ENCODE measurements at places on chromosomes 12 and 14. TPM values are rescaled to one million over a fixed set of nuclear protein-coding genes. Genes with fewer than 3 reads are reported as not detected.
A peak's percentile ranks its signal among the peaks of the same experiment; 100 is the strongest.

- DNase-seq, result no peak
Measured at GRCh38 chr14:56199095-56199981, 81.1 kb downstream of the PELI2 start.

DNA sequence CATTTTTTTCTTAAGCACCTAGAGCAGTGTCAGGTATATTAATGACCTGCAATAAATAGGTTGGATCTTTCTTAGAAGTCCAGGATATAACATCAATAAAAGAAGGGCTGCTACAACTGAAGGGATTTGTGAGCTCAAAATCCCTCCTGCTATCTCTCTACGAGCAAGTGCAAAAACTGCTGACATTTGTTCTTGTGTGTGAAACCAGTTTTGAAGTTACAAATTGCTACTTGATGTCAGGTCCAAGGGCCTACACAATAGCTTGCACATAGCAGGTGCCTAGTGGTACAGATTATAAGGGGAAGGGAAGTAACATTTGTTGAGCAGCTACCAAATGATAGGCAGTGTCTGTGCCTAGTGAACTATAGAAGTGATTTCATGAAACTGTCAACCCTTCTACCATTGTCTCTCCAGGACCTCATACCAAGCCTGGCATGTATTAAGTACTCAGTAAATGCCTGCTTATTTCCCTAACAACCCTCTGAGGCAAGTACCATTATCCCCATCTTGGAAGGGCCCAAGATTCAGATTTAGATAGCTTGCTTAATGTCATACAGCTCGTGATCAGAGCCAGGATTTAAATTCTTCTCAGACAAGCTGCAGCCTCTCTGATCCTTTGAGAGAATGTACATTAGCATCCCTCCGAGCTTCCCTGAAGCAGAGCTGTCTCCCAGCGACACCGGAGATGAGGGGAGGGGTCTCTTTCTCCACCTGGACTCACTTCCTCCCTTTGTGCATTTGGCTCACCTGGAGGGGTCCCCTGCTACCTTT, 300.3 kb downstream of the ZFP36L1 start:
- DNase-seq, result no peak

GRCh38 chr12:116318576-116319232, 41.2 kb upstream of the MED13L start:
- DNase-seq, result no peak

DNA sequence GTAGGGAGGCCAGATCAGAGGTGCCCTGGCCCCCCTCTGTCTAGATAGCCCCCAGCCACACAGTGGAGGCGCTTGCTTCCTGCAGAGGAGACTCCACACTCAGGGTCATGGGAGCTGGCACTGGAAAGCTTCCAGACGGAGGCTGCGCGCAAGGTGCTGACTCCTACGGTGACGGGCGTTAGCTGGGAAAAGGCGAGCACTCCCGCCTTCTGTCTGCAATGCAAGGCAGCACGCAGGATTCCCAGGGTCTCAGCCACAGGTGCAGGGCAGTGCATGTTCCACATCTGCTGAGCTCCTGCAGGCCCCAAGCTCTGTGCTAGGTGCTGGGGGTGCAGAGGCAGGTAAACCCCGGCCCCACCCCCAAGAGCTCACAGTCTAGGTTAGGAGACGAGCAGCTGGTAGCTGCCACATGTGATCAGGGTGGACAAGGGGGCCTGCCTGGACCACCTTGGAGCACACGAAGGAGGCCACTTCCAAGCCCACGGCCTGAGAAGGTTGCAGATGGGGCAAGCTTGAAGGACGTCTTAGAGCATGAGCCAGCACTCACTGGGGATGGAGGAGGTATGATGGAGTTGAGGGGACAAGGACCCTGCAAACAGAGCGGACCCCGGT, 310.9 kb upstream of the DIO3 start:
- DNase-seq, result peak; percentile 35

DNA sequence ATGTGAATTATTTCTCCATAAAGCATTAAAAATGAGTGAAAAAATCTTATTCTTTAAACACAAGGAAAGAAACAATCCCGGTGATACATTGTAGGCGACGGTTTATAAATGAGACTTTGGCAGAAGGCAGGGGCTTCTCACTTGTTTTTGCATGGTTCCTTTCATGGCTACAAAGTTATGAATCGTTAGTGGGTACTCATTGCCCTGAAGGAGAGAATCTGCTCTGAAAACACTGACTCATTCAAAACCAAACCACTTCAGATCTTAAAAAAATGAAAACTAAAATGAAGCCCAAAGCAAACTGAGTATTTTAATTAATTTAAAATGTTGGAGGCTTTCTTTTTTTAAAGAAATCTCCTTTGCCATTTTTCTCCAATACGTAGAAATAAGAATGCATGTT, 41.4 kb upstream of the AMIGO2 start:
- no peak for DNase-seq

GRCh38 chr12:6958609-6959057, 7.5 kb downstream of the PTPN6 start:
- peak; percentile 46 for DNase-seq

DNA sequence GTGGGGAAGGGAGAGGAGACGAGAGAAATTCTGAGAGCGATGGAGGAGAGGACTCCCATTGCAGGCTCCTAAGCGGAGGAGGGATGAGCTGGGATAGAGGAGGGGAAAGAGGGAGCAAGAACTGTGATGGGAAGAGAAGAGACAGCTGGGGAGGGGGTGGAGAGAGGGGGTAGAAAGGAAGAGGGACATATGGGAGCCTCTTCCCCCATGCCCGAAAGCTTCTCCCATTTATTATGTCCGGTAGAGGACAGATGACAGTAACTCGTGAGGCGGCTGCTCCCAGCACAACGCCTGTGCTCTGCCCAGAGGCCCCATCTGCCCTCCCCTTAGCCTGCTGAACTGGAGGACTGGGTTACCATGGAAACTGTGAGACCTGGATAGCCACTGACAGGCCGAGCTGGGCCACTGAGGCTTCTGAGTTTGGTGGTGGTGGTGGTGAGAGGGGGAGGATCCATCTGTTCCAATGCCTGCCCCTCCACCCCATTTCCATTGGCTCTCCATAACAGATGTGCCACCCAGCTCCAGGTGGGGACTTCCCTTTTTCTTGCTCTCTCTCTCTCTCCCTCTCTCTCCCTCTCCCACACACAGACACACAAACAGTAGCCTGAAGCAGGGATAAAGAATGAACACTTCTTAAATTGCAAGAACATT, 8.3 kb downstream of the CPNE6 start:
- DNase-seq, result no peak

DNA sequence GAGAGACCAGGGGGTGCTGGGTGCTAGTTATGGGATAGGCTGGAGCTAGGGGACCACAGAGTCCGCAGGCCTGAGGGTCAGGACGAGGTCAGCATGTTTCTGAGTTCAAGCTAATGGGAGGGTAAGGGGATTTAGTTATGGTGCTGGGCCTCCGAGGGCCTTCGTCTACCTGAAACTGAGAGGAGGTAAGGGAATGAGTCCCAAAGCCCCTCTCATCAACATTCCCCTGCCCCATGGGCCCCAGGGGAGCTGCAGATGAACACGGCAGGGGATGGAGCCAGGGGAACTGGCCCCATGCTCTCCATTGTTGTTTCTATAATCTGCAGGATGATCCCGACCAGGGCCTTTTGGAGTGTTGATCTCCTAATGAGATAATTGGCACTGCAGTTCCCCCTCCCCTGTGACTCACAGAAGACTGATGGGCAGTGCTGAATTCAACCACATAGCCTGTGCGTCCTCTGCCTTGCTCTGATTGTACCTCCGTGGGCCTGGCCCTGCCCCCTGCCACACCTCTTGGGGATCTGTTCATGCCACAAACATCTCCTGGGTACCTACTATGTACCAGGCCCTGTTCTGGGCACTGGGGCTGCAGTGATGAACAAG, 21.4 kb downstream of the FAIM2 start:
- no peak for DNase-seq

DNA sequence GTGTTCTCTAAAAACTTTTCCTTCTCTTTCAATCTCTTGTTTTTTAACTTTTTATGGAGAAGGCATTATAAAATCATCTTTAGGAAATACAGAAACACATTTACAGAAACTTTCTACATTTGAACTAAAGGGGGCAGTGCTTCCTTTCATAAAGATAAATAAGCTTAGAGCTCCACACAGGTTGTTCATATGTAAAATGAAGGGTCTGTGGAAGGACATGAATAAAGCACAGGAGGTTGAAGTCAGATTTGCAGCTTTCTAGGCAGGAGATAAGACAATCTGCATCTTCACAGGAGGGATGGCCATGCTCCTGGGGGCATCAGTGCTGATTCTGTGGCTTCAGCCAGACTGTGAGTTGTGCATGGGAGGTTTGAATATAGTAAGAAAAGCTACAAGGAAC, 426.0 kb downstream of the DAD1 start:
- DNase-seq, result no peak

DNA sequence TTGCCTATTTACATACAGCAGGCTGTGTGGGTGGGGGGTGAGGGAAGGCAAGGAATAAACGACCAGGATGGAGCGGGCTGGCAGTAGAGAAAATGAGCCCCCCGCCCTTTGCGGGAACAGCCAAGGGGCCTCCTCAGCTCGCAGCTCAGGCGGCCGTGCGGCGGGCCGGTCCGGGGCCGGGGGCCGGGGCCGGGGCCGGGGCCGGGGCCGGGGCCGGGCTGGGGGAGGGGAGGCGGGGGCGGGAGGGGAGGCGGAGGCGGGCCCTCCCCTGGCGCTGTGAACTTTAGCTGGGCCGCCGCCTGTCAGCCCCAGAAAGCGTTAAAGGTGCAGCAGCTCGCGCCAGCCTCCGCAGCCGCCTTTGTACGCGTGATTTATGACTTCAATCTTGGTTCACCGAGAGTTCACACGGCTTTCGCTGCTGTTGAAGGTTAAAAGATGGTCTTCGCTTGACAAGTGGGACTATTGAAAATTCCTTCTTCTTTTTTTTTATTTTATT, 28.8 kb downstream of the HOXC4 start:
- peak; percentile 62 for DNase-seq

DNA sequence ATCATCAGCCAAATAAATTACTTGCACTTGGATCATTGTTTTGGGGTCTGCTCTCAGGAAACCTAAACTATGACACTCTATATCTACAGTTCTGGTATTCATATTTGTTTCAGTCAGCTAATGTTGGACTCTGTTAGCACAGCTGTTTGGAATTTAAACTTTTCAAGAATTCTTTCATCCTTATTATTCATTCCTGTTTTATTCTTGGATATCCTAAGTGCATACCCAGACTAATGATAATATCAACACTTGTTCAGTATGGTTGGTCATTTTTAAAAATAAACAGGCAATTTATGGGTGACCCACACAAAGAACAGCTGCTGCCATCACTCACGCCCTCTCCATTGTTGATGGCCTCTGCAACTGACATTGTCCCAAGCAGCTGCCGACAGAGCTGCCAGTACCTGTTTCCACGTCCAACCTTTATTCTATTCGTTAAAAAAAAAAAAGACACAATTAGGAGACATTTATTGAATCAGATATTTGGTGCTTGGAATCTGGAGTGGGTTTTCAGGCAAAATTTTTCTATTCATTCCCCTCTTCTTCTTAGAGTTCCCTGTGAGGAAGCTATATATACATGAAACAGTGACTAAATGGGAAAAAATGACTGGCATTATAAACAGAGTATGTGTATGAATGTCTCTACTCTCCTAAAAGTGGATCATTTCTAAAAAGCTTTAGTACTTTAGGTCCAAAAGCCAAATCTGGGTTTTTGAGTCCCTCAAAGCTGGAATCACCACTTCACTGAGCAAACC, 252.1 kb upstream of the NAV3 start:
- DNase-seq, result no peak

The NELL2 gene
- 22.7 TPM for total RNA-seq

The KRT77 gene
- not detected for total RNA-seq

The GLS2 gene
- total RNA-seq, result 1.4 TPM
